Cerebellar nuclear complex (tissue), 1 donor: ENCODE measurements at places on chromosomes 16 and 17.

GRCh38 chr17:22310717-22311686, 618.7 kb downstream of the KCNJ18 start:
- DNase-seq: no peak

- no peak for DNase-seq
Observed at GRCh38 chr17:31494259-31495021, 103.0 kb downstream of the RAB11FIP4 start.

- no peak for DNase-seq
Observed at GRCh38 chr17:48578616-48579470, 693 bp upstream of the HOXB4 start.

DNA sequence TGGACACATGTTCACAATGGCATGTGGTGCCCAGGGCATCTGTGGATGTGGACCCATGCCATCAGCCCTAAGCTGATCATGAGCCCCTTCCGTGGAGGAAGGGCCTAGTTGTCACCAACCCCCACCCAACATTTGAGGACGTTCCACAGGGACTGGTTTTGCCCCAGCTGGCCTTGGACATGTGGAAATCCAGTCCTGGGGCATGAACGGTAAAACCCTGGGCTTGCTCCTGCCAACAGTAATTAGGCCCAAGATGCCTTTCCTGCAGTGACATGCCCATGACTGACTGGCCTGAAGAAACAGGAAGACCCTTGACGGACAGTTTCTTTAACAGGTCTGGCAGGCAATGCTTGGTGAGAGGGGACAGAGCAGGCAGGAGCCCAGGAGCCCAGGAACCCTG, 7.7 kb downstream of the TNS4 start:
- DNase-seq: no peak

DNA sequence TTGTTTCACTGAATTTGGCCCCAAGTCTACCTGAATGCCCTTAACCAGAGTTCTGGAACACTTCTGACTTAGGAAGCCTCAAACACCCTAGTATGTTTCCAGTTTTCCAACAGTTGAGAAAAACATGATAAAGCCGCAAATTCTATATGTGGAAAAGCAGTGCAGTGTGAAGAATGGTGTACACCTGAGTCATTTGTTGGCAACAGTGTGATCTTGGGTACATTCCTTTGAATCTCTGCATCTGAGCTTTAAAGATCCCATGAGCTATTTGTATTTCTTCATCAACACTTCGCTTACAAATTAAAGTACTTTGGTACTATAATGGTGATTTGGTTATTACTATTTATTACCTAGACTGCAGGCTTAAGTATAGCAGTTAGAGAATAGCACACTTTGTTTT, 93.6 kb upstream of the TBX2 start:
- no peak for DNase-seq

- DNase-seq: no peak
Observed at GRCh38 chr17:4504188-4504587, 5.5 kb downstream of the SPNS2 start.

GRCh38 chr16:911604-912321, 59.0 kb downstream of the LMF1 start:
- DNase-seq: no peak
